Lower leg skin (tissue), 4 donors: ENCODE measurements at places on chromosomes 5 and 9. TPM values are rescaled to one million over a fixed set of nuclear protein-coding genes. Genes with fewer than 3 reads are reported as not detected.

The QSOX2 gene
- 13.0 TPM for total RNA-seq

The RCL1 gene
- 30.8 TPM for total RNA-seq

The PDE8B gene
- 4.5 TPM for total RNA-seq

The SPOCK1 gene
- total RNA-seq, result 21.5 TPM

The TRIO gene
- 101 TPM for total RNA-seq

The SRP19 gene
- total RNA-seq, result 31.1 TPM

The SPINK5 gene
- 369 TPM for total RNA-seq

The IFNB1 gene
- total RNA-seq, result not detected

The GABRB2 gene
- total RNA-seq, result 0.19 TPM

The RMRP gene
- total RNA-seq, result 15,269 TPM

The AFAP1L1 gene
- total RNA-seq, result 7.8 TPM

The CARD9 gene
- 2.4 TPM for total RNA-seq

The KIF3A gene
- total RNA-seq, result 4.9 TPM

The SLC6A3 gene
- not detected for total RNA-seq

The GPR21 gene
- total RNA-seq, result not detected

The DOCK8 gene
- total RNA-seq, result 5.1 TPM

The PPP3R2 gene
- total RNA-seq, result not detected

The ARSI gene
- 4.5 TPM for total RNA-seq

The FGF18 gene
- total RNA-seq, result 2.5 TPM

The COL27A1 gene
- total RNA-seq, result 10.1 TPM

The HMCN2 gene
- 2.7 TPM for total RNA-seq

The PAPPA gene
- 2.2 TPM for total RNA-seq

The ENTREP1 gene
- 19.1 TPM for total RNA-seq

The PSAT1 gene
- total RNA-seq, result 66.1 TPM

The TNFSF15 gene
- total RNA-seq, result 0.08 TPM

The TMEM8B gene
- total RNA-seq, result 5.5 TPM

The PCDHGB7 gene
- total RNA-seq, result 8.0 TPM

The GRIN3A gene
- total RNA-seq, result not detected

The PCDHB5 gene
- 4.9 TPM for total RNA-seq

The FST gene
- total RNA-seq, result 10.4 TPM

The FAM13B gene
- 20.2 TPM for total RNA-seq

The ADGRD2 gene
- total RNA-seq, result 0.20 TPM

The SLC25A2 gene
- total RNA-seq, result not detected

The EPB41L4A gene
- 9.1 TPM for total RNA-seq

The INSL6 gene
- total RNA-seq, result not detected

The RASGEF1C gene
- total RNA-seq, result not detected

The NTNG2 gene
- total RNA-seq, result 0.10 TPM

The TPPP gene
- 17.3 TPM for total RNA-seq

The PDCD1LG2 gene
- total RNA-seq, result 1.3 TPM

The SARDH gene
- total RNA-seq, result 0.29 TPM

The FREM1 gene
- 2.8 TPM for total RNA-seq

The KCNN2 gene
- 1.3 TPM for total RNA-seq

The CER1 gene
- not detected for total RNA-seq

The ADAMTS6 gene
- 1.1 TPM for total RNA-seq

The SCGB3A2 gene
- not detected for total RNA-seq

The SLCO6A1 gene
- total RNA-seq, result not detected

The SLC6A18 gene
- total RNA-seq, result not detected

The IL33 gene
- 10.1 TPM for total RNA-seq

The BAAT gene
- total RNA-seq, result not detected

The MEIKIN gene
- not detected for total RNA-seq

The AGXT2 gene
- total RNA-seq, result not detected
